ENCODE measurements at places on chromosomes 7 and 10.

GRCh38 chr10:15370212-15370855 lies 755 bp downstream of the FAM171A1 start:
- DNase-seq: peak; percentile 22

DNA sequence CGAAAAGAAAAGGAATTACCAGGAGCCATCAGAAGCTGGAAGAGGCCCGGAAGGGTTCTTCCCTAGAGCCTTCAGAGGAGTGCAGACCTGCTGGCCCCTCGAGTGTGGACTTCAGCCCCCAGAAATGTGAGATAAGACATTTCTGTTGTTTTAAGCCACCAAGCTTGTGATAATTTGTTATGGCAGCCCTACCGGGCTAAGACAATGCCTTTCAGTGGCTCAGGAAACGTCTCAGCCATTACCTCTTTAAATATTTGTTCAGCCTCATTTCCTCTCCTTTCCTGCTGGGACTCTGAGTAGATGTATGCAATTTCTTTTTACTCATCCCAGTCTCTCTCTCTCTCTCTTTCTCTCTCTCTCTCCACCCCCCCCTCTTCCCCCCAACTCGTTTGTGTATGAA lies 174.7 kb upstream of the GRB10 start:
- no peak for DNase-seq

DNA sequence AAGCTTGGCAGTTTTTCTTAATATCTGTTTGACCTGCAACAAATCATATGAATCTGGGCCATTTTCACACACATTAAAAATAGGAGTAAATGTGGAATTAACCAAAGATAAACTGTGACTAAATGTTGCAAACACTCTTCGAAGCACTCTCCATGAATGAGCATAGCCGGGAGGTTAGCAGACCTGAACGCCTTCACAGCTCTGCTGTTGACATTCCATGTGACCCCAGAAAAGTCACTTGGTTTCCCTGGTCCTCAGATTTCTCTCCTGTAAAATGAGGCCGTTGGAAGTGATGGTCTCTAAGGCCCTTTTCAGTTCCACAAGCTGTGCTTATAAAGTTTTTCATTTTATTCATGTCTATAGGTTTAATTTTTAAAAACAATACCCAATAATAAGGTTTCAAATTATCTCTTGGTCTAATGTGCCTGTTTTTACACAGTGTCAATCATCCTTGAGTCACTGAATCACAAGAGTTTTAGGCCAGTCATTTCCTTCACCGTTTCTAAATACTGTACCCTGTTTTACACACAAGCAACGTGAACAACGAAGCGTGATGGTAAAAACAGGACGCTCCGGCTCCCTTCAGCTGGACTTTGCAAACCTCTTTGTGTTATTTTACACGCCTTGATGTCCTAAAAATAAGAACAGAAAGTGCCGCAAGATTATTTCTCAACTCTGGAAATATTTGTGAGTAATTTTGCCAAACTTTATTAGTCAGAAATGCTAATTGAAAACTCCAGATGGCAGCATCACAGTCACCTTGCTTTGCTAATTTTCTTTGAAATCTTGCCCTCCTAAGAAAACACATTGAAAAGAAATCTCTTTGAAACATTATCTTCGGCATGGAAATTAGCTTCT lies 38.6 kb upstream of the MET start:
- peak; percentile 70 for DNase-seq

DNA sequence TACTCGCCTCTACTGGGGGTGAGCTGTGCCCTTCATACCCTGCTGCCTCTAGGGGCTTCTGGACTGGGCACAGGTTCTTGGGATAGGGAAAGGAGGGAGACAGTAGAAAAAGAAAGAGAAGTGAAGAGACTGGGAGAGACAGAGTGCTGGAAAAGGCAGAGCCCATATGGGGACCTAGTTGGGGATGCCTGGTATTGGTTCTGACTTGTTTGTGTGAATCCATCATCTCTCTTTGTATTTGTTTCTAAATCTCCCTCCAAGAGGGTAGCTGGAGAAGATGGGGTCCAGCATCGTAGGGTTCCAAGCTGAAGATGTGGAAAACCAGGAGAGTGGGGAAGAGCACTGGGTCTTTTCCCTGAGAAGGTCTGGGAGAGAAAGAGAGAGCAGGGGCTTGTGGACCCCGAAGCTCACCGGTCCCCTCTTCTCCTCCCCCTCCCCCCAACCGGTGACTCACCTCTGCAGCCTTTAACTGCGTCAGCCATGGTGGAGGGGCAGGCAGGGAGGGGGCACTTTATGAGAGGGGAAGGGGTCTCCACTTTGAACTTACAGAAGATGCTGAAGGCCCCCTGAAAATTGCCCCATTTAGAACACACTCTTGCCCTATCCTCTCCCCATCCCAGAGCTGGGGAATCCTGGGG lies 3.2 kb upstream of the VGF start:
- DNase-seq: no peak

- no peak for DNase-seq
Observed at GRCh38 chr7:41755096-41755495, 52.2 kb upstream of the INHBA start.

- DNase-seq: no peak
Observed at GRCh38 chr10:124935946-124936345, 6.0 kb upstream of the ZRANB1 start.

- no peak for DNase-seq
Observed at GRCh38 chr7:20298486-20298901, 32.2 kb upstream of the ITGB8 start.

DNA sequence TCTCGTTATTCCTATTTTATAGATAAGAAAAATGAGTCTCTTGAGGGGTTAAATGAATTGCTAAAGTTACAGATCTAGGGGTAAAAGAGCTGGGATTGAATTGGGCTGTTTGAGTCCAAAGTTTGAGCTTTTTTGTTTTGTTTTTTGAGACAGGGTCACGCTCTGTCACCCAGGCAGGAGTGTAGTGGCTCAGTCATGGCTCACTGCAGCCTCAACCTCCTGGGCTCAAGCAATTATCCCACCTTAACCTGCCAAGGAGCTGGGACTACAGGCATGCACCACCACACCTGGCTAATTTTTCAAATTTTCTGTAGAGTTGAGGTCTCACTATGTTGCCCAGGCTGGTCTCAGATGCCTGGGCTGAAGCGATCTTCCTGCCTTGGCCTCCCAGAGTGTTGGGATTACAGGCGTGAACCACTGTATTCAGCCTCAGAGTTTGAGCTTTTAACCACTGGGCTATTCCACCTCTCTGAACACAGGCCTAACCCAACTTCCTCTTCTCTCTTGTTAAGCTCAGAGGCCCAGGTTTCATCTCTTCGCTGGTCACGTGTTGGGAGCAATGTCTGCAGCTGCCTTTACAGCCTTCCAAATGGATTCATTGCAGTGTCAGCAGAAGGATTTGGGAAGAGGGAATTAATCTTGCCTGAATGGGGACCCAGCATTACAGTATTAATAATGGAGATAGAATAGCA lies 8.0 kb downstream of the SUFU start:
- DNase-seq: no peak

All from foreskin keratinocyte (primary cell).